Activated naive CD8-positive, alpha-beta T cell treated with anti-CD3 and anti-CD28 coated beads, Interleukin-2, amount 10 ng/mL, durations not matched to agents 7 days and 5 days (primary cell): ENCODE measurements at places on chromosomes 12 and 14. TPM values are rescaled to one million over a fixed set of nuclear protein-coding genes. Genes with fewer than 3 reads are reported as not detected.

GRCh38 chr14:72776701-72777261, 117.1 kb downstream of the DPF3 start:
- H3K36me3 ChIP-seq = peaks cover 17% of the 10 kb centered on the region
- H3K27ac ChIP-seq = no peak overlapping the region
- peaks cover 8% of the 10 kb centered on the region for H3K27me3 ChIP-seq
- DNase-seq = no peak
- no peak overlapping the region for H3K4me3 ChIP-seq

GRCh38 chr12:116880817-116881324, 370 bp downstream of the HRK start:
- peak; percentile 73 for DNase-seq
- peak overlapping the region; percentile 84 for H3K4me3 ChIP-seq
- H3K27me3 ChIP-seq = peaks cover 88% of the 10 kb centered on the region
- H3K4me1 ChIP-seq = peaks cover 28% of the 10 kb centered on the region
- no peaks in the 10 kb centered on the region for H3K36me3 ChIP-seq
- H3K27ac ChIP-seq = no peak overlapping the region

DNA sequence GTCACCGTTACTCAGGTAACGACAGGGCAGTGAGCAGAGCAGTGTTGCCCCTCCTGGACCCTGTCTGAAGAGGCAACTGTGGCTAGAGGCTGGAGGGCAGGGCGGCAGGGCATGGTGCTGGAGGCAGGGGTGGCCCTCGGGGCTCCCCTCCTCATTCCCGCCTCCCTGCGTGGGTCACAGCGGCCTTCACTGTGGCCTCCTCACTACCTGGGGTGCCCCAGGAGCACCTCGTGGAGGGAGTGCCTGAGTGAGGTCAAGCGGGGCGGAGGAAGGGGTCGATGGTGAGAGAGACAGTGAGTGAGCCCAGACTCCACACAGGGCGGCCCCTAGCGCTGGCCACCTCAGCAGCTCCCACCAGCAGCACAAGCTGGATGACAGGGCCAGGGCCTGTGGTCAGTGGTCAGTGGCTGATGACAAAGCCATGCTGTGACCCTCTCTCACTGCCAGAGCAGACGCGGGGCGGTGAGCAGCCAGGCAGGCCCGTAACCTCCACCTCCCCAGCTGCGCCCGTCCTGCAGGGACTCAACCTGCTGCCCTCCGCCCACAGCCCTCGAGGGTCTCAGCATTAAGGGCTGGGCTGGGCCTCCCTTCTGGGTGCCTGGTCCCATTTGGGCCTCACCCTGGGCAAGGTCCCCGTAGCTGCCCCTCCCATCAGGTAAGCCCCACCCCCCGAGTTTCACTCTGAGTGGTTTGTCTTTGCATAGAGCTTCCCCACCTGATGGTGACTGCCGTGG, 17.8 kb downstream of the GPR132 start:
- no peak overlapping the region for H3K27ac ChIP-seq
- H3K4me1 ChIP-seq = peaks cover 14% of the 10 kb centered on the region
- H3K36me3 ChIP-seq = peaks cover 11% of the 10 kb centered on the region
- peaks cover 5% of the 10 kb centered on the region for H3K27me3 ChIP-seq

The PNN gene
- 105 TPM for total RNA-seq

The SDS gene
- total RNA-seq = 0.36 TPM

The MGAT4C gene
- total RNA-seq = not detected

GRCh38 chr12:125340791-125341190, 275.6 kb downstream of the AACS start:
- no peaks in the 10 kb centered on the region for H3K36me3 ChIP-seq
- H3K27ac ChIP-seq = no peak overlapping the region
- H3K4me3 ChIP-seq = no peak overlapping the region
- no peak for DNase-seq
- H3K27me3 ChIP-seq = peaks cover 13% of the 10 kb centered on the region

The NTN4 gene
- total RNA-seq = 0.08 TPM

GRCh38 chr14:88326352-88327103, 3.5 kb upstream of the KCNK10 start:
- no peak overlapping the region for H3K4me3 ChIP-seq
- no peak overlapping the region for H3K27ac ChIP-seq
- H3K4me1 ChIP-seq = peaks cover 6% of the 10 kb centered on the region
- H3K36me3 ChIP-seq = no peaks in the 10 kb centered on the region

DNA sequence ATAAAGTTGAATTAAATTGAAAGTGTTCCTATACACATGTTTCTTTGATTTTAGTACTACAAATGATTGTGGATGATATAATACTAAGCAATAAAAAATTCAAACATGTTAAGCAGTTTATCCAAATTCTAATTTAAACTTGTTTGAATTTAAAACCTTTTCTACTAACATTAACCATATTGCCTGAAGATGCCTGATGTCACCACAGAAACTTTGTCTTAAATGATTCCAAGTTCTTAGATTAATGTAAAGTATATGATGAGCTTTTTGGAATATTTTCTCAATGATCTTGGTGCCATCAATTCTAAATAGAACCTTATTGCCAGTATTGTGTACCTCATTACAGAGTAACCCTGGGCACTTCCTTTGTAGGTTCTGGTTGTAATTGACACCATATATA, 259.6 kb downstream of the NAV3 start:
- H3K4me1 ChIP-seq = no peaks in the 10 kb centered on the region
- no peak overlapping the region for H3K4me3 ChIP-seq
- no peaks in the 10 kb centered on the region for H3K27me3 ChIP-seq

DNA sequence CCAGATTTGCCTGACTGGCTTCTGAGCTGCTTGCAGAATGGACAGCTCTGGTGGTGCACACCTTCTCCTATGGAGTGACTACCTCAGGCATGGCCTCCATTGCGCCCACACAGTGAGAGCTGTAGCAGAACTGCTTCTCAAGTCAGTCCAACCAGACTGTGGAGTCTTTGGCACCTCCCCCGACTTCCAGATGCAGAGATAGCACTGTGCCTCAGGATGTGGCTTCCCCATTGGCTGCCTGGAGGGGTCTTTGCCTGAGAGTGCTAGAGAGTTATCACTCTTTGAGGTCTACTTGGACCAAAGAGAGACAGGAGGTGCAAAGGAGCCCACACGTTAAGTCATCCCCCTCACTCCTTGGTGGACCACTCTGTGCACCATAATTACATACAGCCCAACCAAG, 44.8 kb upstream of the FRS2 start:
- no peaks in the 10 kb centered on the region for H3K27me3 ChIP-seq
- no peak overlapping the region for H3K27ac ChIP-seq
- DNase-seq = no peak

The ANG gene
- 1.0 TPM for total RNA-seq

The SCNN1A gene
- total RNA-seq = 0.43 TPM

- peaks cover 12% of the 10 kb centered on the region for H3K36me3 ChIP-seq
- peak overlapping the region; percentile 52 for H3K27ac ChIP-seq
Observed at GRCh38 chr14:100138082-100138787, 21.2 kb downstream of the DEGS2 start.

DNA sequence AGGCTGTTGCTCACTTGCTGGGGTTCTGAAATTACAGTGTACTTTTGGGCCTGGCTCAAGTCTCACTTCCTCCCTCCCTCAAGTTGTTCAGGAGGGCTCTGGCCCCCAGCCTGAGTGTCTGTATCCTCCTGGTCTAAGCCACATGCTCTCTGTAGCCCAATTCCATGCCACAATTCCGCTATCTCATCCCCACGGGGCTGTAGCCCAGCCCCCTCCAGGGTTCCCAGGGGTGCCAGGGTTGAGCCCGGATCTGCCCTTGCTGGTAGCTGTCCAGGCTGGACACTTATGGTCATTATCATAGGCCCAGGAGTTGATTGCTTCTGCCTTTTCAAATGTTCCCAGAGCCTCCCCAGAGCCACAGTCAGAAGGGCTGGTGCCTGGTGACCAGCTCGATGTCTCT, 65.3 kb downstream of the PRIMA1 start:
- no peak overlapping the region for H3K4me3 ChIP-seq
- H3K36me3 ChIP-seq = no peaks in the 10 kb centered on the region
- DNase-seq = no peak
- H3K27me3 ChIP-seq = no peaks in the 10 kb centered on the region

The DEGS2 gene
- 0.14 TPM for total RNA-seq

The TDRD9 gene
- 0.33 TPM for total RNA-seq

GRCh38 chr14:37643701-37644100, 48.3 kb downstream of the TTC6 start:
- no peaks in the 10 kb centered on the region for H3K4me1 ChIP-seq
- no peaks in the 10 kb centered on the region for H3K27me3 ChIP-seq
- no peaks in the 10 kb centered on the region for H3K36me3 ChIP-seq
- no peak for DNase-seq
- H3K27ac ChIP-seq = no peak overlapping the region

- H3K4me1 ChIP-seq = no peaks in the 10 kb centered on the region
- H3K27me3 ChIP-seq = peaks cover 16% of the 10 kb centered on the region
- no peak for DNase-seq
- no peak overlapping the region for H3K27ac ChIP-seq
Observed at GRCh38 chr12:54840244-54840865, 14.0 kb upstream of the MUCL1 start.

The TMEM63C gene
- total RNA-seq = 0.48 TPM

The CD27 gene
- 152 TPM for total RNA-seq

GRCh38 chr12:130133851-130134562, 28.3 kb upstream of the FZD10 start:
- no peak overlapping the region for H3K27ac ChIP-seq
- no peak overlapping the region for H3K4me3 ChIP-seq
- no peak for DNase-seq
- no peaks in the 10 kb centered on the region for H3K4me1 ChIP-seq
- H3K27me3 ChIP-seq = peaks cover 5% of the 10 kb centered on the region
- no peaks in the 10 kb centered on the region for H3K36me3 ChIP-seq

The PMCH gene
- total RNA-seq = not detected

- DNase-seq = no peak
- no peaks in the 10 kb centered on the region for H3K27me3 ChIP-seq
Observed at GRCh38 chr12:69433653-69434052, 36.5 kb upstream of the FRS2 start.

The EML5 gene
- total RNA-seq = 2.9 TPM

- H3K4me1 ChIP-seq = peaks cover 20% of the 10 kb centered on the region
- H3K36me3 ChIP-seq = no peaks in the 10 kb centered on the region
- no peak overlapping the region for H3K4me3 ChIP-seq
Observed at GRCh38 chr12:124607681-124608425, 40.4 kb upstream of the NCOR2 start.

- H3K27ac ChIP-seq = no peak overlapping the region
- no peak overlapping the region for H3K4me3 ChIP-seq
- no peak for DNase-seq
- peaks cover 11% of the 10 kb centered on the region for H3K27me3 ChIP-seq
- peaks cover 22% of the 10 kb centered on the region for H3K4me1 ChIP-seq
Observed at GRCh38 chr12:27336282-27336653, 3.6 kb downstream of the BMAL2 start.

- H3K27ac ChIP-seq = no peak overlapping the region
- H3K27me3 ChIP-seq = no peaks in the 10 kb centered on the region
- no peak for DNase-seq
Observed at GRCh38 chr14:44736326-44736725, 225.4 kb downstream of the KLHL28 start.

GRCh38 chr12:128009108-128009507, 257.9 kb upstream of the TMEM132C start:
- DNase-seq = no peak
- H3K4me3 ChIP-seq = no peak overlapping the region
- H3K27ac ChIP-seq = no peak overlapping the region
- H3K27me3 ChIP-seq = peaks cover 3% of the 10 kb centered on the region

The KRT73 gene
- 0.42 TPM for total RNA-seq

DNA sequence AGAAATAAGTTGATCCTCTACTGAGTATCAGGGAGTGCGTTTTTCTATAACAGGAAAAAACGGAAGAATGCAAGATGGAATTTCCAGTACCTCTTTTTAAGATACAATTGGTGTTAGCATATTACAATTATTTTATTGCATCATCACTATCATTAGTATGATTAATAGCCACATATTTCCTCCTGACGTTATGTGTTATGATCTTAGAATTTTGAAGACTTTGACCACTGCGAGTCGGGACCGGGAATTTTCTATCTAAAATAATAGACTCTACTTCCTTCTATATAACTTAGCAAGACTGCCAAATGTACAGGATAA, 679 bp upstream of the SAV1 start:
- H3K4me1 ChIP-seq = peaks cover 11% of the 10 kb centered on the region
- peaks cover 4% of the 10 kb centered on the region for H3K36me3 ChIP-seq
- H3K4me3 ChIP-seq = no peak overlapping the region
- DNase-seq = no peak
- peaks cover 4% of the 10 kb centered on the region for H3K27me3 ChIP-seq

DNA sequence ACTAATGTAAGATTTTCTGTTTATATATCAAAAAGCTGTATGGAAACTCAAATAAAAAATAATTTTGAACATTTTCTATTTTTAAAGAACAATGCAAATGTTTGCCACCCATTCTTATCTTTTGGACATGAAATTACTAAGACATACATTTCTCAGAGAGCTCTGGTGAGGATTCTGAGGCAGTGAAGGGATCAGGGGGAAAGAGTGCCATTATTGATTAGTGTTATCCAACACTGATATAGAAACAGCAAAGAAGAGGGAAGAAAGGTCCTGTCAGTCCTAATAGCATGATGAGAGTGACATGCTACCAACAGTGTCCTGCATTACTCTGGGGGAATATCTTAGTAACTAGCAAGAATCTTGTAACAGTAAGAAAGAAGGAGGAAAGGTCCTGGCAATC, 282.2 kb downstream of the RPL10L start:
- no peaks in the 10 kb centered on the region for H3K27me3 ChIP-seq
- H3K36me3 ChIP-seq = no peaks in the 10 kb centered on the region
- H3K27ac ChIP-seq = no peak overlapping the region
- H3K4me3 ChIP-seq = no peak overlapping the region

DNA sequence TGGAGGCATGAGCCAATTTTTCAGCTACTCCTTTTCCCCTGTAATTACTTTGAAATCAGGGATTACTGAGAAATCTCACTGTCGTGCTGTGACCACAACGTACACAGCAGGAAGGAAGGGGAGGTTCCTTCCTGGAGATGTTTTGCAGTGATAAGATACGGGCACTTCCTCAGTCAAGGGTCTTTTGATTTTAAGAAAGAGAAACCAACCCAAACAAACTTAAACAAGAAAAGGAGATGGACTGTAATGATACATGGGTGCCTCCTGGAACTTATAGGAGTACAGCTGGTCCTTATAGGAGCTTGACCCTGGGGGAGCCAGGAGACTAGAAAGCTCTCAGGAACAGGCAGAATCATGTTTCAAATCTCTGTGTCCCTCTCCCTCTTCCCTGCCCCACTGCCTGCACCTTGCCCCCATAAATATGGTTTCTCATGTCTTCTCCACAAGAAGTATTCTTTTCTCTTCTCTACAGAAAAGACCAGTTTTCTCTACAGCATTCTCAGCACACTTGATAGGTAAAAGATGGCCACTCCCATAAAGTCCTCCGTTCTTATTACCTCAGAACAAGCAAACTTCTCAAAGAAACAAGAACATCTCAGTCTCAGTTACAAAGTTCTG, 281.1 kb upstream of the AMIGO2 start:
- H3K36me3 ChIP-seq = peaks cover 17% of the 10 kb centered on the region
- H3K4me1 ChIP-seq = peaks cover 50% of the 10 kb centered on the region
- no peaks in the 10 kb centered on the region for H3K27me3 ChIP-seq
- no peak for DNase-seq
- H3K27ac ChIP-seq = peak overlapping the region; percentile 95
- peak overlapping the region; percentile 83 for H3K4me3 ChIP-seq

The C14orf119 gene
- 47.4 TPM for total RNA-seq

GRCh38 chr14:66511849-66512248, 3.9 kb downstream of the GPHN start:
- no peak overlapping the region for H3K4me3 ChIP-seq
- no peak for DNase-seq
- H3K36me3 ChIP-seq = peaks cover 2% of the 10 kb centered on the region
- peaks cover 14% of the 10 kb centered on the region for H3K27me3 ChIP-seq
- peaks cover 19% of the 10 kb centered on the region for H3K4me1 ChIP-seq
- H3K27ac ChIP-seq = no peak overlapping the region

The STAC3 gene
- total RNA-seq = 11.4 TPM

GRCh38 chr12:132711080-132711843, 620 bp downstream of the PGAM5 start:
- H3K4me3 ChIP-seq = peak overlapping the region; percentile 85
- peak overlapping the region; percentile 56 for H3K27ac ChIP-seq
- H3K4me1 ChIP-seq = peaks cover 17% of the 10 kb centered on the region
- H3K36me3 ChIP-seq = peaks cover 12% of the 10 kb centered on the region
- DNase-seq = peak; percentile 61
